Activated naive CD4-positive, alpha-beta T cell treated with anti-CD3 and anti-CD28 coated beads for 36 hours (primary cell): ENCODE measurements at places on chromosomes 2 and 18.
A peak's percentile ranks its signal among the peaks of the same experiment; 100 is the strongest.

GRCh38 chr2:127034051-127034450, 72.9 kb downstream of the BIN1 start:
- DNase-seq, result no peak

- no peak for DNase-seq
Measured at GRCh38 chr18:62634979-62635630, 80.2 kb upstream of the PHLPP1 start.

GRCh38 chr2:128180031-128180430, 89.0 kb downstream of the UGGT1 start:
- no peak for DNase-seq

- DNase-seq, result no peak
Measured at GRCh38 chr2:78353168-78353567, 672.3 kb upstream of the REG3G start.

- no peak for DNase-seq
Measured at GRCh38 chr2:55550368-55551102, 31.0 kb downstream of the CFAP36 start.

DNA sequence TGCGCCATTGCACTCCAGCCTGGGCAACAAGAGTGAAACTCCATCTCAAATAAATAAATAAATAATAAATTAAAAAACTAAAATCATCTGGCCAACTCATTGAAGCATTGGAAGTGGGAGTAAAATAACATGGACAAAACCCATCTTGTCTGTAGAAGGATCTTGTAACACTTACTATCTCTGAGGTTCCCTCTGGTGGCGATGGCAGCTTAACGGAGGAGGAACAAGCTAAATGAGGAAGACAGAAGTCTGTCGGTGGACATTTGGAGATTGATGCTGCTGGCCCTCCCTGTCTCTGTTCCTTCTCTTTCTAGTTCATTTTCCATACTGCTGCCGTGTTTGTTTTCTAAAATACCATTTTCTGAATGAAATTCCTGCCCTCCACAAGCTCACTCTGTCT, 43.4 kb downstream of the ZCCHC2 start:
- peak; percentile 34 for DNase-seq

DNA sequence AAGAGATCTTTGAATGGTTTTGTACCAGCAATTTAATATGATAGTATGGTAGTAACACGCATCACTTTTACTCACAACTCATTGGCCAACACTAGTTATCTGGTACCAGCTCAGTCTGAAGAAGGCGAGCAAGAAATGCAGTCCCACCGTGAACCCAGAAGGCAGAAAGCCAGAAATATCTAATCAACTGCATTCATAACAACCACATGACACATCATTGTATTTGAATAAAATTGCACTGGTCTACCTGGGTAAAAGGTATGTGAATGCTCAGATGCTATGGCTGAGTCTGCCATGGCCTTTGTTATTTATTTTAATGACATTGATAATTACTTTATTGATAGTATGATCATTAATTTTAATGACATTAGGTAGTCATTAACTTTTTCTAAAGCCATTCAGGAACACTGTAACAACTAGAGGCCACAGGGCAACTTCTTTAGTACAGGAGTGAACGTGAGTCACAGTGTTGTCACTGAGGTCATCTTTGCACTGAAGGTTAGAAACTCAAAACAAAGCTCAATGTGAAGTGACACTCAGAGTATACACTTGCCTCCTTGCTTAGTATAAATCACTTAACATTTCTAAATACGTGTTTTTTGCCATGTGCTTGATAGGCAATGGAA, 475.6 kb upstream of the TNP1 start:
- no peak for DNase-seq

- no peak for DNase-seq
Measured at GRCh38 chr18:63444580-63444979, 22.3 kb upstream of the VPS4B start.

DNA sequence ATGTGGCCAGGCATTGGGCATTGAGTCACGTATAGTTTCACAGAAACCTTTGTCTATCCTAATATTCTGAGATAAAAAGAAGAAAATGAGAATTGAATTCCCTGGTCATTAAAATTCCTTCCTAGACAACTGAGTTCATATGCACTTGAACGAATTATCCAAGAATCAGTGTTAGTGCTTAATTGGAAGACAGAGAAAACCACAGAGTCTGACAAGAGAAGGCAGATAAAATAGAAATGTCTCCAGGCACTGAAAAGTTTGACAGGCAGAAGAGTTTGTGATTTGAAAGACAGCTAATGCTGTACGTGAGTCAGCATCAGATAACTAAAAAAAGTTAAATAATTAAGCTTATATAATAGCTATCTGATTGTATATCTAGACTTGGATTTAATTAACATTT, 47.7 kb upstream of the TRIB2 start:
- DNase-seq, result no peak

- DNase-seq, result no peak
Measured at GRCh38 chr2:73218298-73218697, 4.3 kb downstream of the SMYD5 start.

GRCh38 chr18:46190667-46191066, 86.5 kb downstream of the HAUS1 start:
- no peak for DNase-seq

DNA sequence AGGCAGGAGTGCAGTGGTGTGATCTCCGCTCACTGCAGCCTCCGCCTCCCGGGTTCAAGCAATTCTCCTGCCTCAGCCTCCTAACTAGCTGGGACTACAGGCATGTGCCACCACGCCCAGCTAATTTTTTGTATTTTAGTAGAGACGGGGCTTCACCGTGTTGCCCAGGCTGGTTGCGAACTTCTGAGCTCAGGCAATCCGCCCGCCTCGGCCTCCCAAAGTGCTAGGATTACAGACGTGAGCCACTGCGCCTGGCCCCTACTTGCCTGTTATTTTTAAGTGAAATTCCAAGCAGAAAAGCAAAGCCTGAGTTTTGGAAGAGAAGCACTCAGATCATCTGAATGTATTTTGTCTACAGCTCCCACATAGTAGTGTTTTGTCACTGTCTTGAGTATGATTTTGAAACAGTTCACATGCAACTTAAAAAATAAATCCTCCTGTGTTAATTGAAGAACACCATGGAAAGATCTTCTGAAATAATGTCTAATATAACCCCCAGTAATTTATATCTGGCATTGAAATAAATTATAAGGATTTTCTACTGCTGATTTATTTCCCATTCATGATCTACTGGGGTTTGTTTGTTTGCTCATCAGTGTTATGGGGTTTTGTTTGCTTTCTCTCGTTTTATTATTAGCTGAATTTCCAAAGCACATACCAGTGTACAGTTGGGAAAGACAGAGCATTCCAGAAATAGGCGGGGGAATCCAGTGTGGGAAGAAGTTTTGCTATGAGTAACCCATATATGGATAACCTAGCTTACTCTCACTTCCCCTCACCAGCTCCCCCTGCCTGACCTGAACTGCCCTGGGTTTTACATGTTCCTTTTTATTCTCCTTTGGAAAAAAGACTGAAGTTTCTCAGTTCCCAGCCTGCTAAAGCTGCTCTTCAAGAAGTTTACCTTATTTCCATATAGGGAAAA, 80.1 kb upstream of the MAP3K20 start:
- no peak for DNase-seq

DNA sequence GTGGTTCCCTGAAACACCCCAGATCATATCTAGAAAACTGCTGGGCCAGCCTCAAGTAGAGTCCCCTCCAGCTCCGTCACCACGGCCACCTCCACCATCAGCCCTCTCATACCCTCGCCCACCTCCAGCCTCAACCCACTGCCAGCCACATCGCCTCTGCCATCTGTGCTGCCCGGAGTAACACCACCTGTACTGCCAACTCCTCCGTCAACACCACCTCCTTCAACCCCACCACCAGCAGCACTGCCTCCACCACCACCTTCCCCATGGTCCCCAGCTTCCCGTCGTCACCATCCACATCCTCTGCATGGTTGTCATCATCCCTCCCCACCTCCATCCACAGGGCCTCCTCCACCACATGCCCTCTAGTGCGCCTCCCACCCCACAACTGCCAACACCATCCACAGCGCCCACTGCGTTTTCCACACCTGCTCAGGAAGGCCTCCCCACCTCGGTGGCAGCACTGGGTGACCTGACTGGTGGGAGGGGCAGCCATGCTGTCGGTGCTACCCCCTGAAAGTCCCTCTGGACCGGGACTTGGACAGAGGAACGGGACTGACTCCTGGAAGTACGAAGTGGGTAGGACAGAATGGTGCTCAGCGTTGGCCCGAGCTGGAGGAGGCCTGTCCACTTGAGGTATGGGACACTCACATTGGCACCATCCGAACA, 1.6 kb downstream of the SNED1 start:
- DNase-seq, result peak; percentile 3

GRCh38 chr2:233473386-233473791, 93.2 kb downstream of the USP40 start:
- DNase-seq, result no peak
